ENCODE measurements at places on chromosomes 3 and 15.

GRCh38 chr3:47288966-47289910, 6.5 kb downstream of the KLHL18 start:
- no peak for DNase-seq

GRCh38 chr3:100554373-100554676, 55.1 kb upstream of the ADGRG7 start:
- DNase-seq: no peak

DNA sequence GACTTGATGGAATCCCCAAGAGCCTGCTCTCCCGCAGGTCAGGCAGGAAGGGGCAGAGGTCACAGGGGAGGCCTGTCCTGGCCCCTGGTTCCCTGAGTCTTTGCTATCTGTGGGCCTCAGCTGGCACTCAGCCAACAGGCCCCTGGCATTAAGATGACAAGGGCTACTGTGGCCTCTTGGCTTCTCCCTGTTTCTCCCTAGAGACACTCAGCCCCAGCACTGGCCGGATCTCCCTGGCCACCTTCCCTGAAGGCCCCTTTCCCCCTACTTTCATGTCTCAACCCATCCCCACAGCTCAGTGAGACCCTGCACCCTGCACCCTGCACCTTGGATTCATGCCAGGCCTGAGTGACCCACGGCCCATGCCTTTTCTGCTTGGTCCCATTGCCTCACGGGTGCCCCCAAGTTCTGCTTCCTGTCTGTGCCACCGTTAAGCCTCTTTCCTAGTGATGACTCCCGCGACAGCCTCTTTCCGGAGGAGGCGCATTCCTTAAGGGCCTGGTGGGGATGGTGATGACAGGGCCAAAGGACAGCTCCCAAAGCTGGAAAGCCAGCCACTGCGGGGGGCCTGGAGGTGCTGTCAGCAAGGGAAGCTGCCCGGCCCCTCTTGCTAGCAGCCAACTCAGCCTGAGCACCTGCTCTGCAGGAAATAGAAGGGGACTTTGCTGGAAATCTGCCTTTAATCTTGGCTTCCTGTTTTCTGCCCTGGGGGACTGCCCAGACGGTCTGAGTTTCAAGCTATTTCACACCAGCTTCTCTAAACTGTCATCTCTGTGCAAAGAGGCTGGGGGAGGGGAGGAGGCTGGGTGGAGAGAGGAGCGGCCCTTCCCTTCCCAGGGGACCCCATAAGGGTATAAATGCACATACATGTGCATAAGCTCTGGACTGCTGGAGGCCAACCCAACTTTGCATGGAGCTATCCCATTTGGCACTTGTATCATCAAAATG, 4.8 kb upstream of the CSK start:
- DNase-seq: peak; percentile 90

DNA sequence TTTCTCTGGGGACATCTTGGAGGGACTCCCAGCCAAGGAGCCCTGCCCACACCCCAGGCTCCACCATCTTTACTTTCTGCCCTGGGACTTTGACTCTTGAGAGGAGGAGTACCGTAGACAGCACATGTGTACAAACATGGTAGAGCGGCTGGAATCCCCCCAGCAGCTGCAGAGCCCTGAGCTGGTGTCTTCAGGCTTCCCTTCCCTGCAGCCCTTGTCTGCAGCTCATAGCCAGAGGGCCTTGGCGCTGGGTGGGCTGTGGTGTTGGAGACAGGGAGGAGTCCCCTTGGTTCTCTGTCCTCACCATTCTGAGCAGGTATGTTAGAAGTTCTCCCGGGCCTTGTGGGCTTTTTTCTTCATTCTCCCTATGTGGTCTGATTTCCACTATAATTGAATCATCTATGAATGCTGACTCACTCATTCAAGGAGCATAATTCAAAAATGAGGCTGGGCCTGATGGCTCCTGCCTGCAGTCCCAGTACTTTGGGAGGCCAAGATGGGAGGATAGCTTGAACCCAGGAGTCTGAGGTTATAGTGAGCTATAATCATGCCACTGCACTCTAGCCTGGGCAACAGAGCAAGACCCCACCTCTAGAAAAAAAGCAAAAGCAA, 97.8 kb upstream of the MEF2A start:
- DNase-seq: no peak

DNA sequence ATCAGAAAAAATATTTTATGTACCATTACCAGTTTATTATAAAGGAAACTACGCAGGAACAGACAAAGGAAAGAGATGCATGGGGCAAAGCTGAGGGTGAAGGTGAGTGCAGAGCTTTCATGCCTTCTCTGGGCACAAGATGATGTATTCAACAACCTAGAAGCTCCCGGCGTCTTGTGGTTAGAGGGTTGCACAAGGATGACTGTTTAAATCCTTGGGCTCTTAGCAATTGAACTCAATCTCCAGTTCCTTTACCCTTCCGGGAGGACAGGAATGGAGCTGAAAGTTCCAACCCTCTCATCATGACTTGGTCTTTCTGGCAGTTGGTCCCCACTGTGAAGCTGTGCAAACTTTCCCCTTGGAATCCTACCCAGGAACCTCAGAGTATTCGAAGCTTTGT, 542.0 kb downstream of the EPHA3 start:
- DNase-seq: no peak

GRCh38 chr15:77578641-77579372, 53.9 kb downstream of the LINGO1 start:
- DNase-seq: no peak

GRCh38 chr15:25677719-25678499, 185.2 kb downstream of the ATP10A start:
- no peak for DNase-seq

DNA sequence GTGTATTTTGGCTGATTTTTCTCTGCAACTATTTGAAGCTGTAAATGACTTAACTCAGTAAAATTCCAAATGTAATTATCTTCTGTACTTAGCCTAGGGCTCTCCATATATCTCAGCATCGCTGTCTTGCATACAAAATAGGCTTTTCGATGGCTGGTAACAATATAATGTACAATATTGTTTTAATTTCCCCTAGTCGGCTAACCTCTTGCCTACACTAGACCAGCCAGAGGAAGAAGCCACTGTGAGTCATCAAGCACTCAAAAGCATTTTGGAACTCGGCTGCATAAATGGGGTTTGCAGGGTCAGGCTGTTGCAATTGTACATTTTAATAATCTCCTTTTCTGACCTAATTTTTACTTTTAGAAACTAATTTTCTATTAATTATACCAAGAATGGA, 583.8 kb downstream of the FOXP1 start:
- DNase-seq: no peak

- DNase-seq: no peak
Observed at GRCh38 chr3:5376761-5377160, 189.3 kb downstream of the EDEM1 start.

DNA sequence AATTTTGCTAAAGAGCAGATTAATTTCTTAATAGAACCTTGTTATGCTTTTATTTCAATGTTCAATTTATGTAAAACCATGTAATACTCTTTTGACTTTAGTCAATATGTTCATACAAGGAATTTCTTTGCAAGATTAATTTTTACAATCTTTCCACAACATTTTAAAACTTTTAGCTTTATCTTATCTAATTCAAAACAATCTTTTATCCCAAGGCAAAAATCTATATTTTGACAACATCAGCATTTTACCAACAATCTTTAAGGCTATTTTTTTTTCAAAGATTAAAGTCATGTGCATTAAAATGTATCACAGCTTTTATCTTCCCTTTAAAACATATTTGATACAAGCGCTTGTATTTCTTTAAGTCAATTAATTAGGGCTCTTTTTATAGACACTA, 914.7 kb downstream of the PLOD2 start:
- no peak for DNase-seq

DNA sequence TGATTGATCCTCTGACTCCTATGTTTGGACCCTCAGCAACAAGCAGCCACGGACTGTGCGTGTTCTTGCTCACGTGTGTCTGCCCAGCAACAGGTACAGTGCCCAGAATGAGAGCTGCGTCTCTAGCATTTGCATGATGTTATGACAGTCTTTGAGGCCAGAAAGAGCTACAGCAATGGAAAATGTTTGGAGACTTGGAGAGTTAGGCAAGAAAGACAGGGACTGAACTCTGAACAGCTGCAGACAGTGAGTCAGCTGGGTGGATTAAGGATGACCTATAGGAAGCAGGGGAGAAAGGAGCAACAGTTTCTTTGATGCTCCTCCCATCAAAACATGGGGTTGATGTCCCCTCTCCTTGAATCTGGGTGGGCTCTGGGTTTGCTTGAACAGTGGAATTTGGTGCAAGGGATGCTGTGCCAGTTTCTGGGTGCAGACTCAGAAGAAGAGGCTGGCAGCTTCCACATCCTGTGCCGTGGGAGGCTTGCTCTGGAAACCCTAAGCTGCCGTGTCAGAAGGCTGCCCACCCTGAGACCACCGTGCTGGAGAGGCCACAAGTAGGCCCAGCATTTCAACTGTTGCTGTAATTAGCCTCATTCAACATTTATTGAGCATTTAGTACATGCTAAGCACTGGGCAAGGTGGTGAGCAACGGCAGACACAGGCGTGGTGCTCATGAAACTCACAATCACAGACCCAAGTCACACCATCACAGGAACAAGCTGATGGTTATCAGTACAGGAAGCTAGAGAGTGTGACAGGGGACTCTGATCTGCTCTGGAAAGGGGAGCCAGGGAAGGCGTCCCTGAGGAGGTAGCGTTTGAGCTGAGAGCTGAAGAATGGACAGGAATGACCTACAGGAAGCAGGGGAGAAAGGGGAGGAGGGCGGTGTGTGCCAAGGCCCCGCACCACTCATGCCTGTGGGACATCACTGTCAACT, 21.7 kb downstream of the CCR9 start:
- no peak for DNase-seq

GRCh38 chr3:158728061-158728377, 4.2 kb downstream of the RARRES1 start:
- no peak for DNase-seq

GRCh38 chr3:72591522-72592421, 256.5 kb downstream of the SHQ1 start:
- no peak for DNase-seq

DNA sequence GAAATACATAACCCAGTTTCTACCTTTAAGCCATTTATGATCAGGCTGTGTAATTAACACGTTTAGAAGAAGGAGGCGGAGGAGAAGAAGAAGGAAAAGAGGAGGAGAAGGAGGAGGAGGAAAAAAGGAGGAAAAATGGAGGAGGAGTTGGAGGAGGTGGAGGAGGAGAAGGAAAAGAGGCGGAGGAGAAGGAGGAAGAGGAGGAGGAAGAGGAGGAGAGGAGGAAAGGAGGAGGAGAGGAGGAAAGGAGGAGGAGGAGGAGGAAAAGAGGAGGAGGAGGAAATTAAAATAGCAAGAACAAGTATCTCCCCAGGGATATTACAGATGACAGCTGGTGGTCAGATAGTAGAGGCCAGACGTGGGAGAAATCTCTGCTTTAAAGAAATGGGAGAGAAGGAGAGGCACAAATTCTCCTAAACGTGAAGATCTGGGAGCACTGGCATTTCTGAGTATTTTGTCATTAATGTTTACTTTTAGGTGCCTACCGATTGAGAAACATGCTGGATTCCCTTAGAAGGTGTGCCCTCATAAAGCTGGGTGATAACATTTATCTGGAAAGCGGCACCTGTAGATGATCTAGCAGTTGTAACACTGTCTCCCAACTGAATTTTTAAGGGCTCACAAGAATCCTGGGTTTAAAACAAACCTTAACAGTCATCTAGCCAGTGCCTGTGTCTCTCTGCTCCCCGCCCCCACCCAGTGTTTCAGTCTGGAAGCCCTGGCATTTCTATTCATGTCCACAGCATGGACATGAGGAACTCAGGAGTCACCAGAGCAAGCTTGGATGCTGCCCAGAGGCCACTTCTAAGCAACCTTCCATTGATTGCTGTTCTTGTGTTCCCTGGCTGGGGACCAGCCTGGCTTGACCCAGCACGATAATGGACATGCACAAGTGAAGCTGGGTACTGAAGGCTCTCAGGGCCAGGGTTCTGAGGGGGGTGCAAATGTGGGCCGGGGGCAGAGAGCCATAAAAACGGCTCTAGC, 75.2 kb downstream of the CHRNA7 start:
- DNase-seq: no peak

- peak; percentile 84 for DNase-seq
Observed at GRCh38 chr15:85580879-85581278, 200.5 kb downstream of the AKAP13 start.

DNA sequence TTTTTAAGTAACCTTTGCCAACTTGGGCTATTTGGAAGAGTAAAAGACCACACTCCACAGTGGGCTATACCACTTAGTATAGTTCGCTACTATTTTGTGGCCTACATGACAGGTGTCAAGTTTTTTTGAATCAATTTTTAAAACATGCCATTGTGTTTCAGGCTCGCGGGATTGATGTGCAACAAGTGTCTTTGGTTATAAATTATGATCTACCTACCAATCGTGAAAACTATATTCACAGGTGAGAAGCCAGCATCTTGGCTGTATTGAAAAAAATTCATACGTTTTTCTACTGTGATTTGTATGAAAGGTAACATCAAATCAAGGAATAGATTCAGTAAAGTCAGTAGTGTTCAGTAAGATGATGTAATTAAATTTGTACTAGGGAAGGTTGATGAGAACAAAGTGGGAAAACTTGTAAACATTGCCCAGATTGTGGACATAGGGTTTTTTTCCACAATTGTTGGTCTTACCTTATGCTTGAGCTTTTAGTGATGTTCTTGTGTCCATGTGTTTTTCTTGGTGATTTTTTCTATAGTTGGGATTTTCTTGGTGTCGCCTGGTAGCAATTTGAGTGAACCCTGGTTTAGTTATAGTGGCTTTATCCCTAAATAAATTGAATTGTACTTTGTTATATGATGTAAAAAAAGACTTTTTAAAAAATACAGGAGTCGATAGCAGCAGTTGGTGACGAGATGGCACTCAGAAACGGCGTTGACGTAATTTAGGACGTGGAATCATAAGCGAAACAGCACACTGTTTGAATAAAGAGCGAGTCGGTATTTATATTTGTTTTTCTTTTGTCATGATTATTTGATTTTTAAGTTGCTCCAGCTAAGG, 4.5 kb downstream of the EIF4A2 start:
- DNase-seq: no peak

GRCh38 chr3:19945969-19946831, 697 bp upstream of the RAB5A start:
- no peak for DNase-seq

GRCh38 chr15:101308604-101309435, 13.8 kb upstream of the SNRPA1 start:
- DNase-seq: no peak

DNA sequence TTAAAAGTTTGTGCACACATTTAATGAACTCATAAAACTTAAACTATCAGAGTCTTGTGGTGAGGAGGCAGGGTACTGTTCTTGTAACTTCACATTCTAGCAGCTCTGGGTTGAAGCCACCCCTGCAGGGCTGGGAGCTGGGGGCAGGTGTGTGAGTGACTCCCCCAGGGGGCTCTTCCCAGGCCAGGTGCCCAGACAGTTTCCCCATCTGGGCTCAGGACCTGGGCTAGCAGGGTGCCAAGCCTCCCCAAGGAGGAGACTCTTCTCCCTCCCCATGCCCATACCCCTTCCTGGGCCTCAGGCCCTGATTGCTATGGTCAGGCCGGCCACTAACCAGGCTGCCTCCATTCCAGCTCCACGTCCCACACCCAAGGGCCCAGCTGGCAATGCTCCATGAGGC, 22.0 kb upstream of the CHCHD6 start:
- DNase-seq: no peak

Measured in activated naive CD4-positive, alpha-beta T cell treated with anti-CD3 and anti-CD28 coated beads for 36 hours (primary cell).